ENCODE measurements at places on chromosomes 13 and 19.

DNA sequence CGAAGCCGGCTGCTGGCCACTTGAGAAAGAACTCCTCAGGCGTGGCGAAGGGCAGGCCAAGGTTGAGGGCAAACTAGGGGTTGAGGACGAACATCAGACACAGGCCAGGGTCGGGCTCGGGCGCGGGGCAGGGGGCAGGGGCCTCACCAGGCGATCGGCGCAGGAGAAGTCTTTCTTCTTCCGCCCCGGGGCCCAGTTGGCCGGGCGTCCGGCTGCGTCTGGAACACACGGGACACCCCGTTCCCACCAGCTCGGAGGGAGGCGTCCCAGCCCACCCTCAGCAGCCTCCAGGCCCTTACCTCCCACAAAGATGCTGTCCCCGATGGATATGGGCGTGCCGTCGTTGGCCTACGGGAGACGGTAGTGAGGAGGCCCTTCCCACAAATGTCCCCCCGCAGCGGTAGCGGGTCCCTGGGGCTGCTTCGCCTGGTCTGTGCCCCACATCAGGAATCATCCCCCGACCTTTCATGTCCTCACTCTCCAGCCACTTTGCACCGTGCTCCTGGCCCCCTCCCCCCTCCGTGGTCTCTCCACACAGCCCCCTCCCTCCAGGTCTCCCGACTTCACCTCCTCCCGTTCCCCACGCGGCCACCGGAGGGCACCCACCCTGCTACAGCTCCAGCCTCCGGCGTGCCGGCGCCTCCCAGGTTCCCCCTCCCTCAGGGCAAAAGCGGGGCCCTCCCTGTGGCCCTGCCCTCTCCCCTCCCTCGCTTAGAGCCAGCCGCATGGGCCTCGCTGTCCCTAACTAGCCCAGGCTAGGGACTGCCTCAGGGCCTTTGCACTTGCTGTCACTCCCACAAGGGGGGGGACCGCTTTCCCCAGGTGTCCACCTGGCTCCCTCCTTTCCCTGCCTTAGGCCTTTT, 4.8 kb downstream of the PNKP start:
- DNase-seq: no peak

DNA sequence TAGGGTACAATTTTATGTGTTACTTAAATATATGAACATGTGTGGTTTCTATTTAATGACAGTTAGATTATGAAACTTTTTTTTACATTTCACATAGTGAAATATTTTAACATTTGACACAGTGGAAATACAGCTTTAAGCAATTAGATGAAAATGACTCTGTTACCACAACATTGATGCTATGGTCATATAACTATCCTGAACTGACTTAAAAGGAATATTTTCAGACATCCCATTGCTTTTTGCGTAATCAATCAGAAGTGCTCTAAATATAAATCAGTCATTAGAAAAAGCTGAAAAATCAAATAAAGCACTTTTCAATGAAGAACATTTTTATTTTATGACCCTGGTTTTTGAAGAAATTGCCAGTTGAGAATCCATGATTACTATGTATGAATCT, 80.3 kb downstream of the UFM1 start:
- no peak for DNase-seq

DNA sequence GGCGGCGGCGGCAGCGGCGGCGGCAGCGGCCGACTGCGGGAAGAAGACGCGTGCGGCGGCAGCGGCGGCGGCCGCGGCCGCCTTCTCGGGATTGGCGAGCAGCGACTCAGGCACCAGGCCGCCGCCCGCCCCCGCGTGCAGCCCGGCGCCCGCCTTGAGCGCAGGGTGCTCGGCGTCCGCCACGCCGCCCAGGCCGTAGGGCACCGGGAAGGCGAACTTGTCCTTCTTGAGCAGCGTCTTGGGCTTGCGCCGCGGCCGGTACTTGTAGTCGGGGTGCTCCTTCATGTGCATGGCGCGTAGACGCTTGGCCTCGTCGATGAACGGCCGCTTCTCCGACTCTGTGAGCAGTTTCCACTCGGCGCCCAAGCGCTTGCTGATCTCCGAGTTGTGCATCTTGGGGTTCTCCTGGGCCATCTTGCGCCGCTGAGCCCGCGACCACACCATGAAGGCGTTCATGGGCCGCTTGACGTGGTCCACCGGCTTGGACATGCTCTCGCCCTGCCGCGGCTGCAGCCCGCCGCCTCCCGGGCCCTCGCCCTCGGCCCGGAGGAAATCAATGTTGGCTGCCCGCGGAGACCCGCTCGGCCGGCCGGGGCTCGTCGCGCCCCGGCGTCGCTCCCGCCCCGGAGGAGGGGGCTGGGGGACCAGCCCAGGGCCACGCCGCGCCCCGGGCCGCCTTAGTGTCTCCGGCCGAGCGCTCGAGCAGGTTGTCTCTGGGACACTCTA, 621 bp downstream of the SOX21 start:
- no peak for DNase-seq

GRCh38 chr13:51688937-51689662, 104.8 kb downstream of the WDFY2 start:
- no peak for DNase-seq

DNA sequence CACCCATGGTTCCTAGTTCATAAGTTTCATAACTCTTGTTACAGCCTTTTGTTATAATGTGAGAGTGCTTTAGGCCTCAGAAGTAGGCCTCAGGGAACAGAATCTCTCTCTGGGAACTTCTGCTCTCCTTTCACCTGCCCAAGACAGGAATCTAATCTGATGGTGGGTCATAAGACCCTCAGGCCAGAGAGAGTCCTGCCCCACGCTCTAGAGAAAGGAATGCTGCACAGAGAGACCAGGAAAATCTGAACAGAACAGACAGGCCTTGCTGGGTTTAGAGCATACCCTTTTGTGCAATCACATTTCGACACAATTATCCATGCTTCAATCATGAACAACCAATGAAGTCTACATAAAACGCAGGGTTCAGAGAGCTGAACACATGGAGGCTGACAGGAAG, 3.4 kb upstream of the DIAPH3 start:
- no peak for DNase-seq

DNA sequence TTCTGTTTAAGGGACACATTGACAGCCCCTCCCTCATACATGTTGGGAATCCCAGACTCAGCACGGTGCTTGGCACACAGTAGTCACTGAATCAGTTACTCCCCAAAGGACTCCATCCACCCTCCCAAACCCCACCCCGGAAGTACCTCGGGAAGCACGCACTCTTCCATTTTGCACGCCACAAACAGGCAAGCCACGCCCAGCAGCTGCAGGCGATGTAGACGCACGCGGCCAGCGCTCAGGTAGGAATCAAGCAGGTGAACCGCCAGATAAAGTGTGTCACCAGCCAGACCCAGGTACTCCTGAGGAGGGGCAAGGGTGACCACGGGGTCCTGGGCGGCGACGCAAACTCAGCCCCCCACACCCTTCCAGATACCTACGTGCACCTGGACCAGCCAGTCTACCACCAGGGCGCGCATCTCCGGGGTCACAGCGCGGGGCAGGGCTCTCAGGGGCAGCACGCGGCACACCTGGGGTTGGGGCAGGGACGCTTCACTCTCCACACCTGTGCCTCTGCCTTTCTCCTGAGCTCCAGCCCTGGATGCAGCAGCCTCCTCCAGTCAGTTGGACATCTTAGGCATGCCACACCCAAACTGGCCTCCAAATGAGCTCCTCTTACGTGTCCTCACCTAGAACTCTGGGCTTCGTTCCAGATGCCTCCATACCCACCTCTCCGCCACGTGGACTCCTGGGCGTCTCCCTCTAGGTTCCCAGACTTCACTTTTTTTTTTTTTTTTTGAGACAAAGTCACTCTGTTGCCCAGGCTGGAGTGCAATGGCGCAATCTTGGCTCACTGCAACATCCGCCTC, 1.9 kb downstream of the CCNP start:
- no peak for DNase-seq
